ENCODE measurements at places on chromosomes 3 and 15.

- no peak for DNase-seq
Measured at GRCh38 chr15:95804484-95804883, 526.0 kb upstream of the NR2F2 start.

- DNase-seq: no peak
Measured at GRCh38 chr3:128559486-128560225, 66.7 kb upstream of the GATA2 start.

DNA sequence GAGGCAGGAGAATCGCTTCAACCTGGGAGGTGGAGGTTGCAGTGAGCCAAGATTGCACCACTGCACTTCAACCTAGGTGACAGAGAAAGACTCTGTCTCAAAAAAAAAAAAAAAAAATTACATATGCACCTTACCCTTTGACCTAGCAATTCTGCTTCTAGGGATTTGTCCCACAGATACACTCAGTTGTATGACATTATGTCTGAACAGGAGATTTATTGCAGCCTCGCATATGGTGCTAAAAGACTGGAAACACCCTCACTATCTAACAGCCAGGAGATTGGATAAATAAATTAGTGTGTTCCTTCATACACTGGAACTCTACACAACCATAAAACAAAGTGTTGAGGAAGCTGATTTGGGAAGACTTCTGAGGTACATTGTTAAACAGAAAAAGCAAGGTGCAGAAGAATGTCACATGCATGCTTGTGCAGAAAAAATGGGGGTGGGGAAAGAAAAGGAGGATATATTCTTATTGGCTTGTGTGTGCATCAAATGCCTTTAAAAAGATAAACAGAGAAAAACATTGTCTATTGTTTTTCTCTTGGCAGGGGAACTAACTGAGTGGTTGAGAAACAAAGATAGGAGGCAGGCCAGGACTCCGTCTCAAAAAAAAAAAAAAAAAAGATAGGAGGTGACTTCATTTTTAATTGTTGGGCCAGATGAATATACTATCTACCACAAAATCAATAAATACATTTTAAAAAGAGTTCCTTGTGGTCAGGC is 30.9 kb downstream of the PPCDC start:
- DNase-seq: no peak

- DNase-seq: no peak
Measured at GRCh38 chr15:22239806-22240180, 159.5 kb downstream of the OR4M2 start.

DNA sequence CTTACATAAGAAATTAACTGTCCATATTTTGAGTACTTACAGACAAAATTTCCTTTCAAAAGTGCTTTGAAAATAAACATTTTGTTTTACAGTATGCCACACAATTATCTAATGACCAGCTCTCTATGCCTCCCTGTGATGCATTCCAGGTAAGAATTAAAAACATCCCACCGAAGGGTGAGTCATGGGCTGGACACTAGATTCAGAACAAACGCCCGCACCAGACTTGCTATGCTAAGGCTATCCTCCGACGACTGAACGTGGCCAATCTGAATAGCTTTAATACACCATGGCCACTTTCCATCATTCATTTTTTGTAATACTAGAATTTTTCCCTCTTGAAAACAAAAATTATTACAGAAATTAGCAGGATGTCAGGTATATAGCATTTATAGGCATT is 139.8 kb upstream of the TNIK start:
- no peak for DNase-seq

DNA sequence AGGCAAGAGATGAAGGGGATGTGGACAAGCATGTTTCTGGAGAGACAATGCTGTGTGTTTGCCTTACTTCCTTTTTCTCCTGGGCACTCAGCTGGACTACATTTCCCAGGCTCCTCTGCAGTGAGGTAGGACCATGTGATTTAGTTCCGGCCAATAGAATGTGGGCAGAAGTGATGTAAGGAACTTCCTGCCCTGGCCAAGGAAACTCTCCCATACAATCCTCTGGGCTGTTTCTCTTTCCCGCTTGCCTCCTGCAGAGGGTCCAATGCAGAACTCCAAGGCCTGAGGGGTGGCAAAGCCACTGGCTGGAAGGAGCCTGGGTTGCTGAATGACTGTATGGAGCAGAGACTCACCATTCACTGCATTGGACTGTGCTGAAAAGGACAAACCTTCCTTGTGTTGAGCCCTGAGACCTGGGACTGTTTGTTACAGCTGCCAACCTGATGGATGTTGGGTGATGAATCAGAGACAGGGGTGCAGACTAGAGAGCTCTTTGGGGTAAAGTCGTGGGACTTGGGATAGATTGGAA is 82.7 kb upstream of the SLC6A6 start:
- no peak for DNase-seq

DNA sequence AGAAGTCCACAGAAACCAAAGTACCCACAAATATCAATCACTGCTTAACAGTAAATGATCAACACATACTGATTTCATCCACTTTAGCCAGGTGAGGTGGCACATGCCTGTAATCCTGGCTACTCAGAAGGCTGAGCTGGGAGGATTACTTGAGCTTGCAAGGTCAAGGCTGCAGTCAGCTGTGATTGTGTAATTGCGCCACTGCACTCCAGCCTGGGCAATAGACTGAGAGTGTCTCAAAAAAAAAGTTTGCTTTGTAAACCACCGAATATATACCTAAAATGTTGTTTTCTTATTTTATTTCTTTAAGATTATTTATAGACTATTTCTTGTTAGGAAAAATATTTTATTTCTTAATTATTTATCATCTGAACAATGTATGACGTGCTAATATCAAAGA is 8.7 kb upstream of the ATP13A4 start:
- DNase-seq: no peak

DNA sequence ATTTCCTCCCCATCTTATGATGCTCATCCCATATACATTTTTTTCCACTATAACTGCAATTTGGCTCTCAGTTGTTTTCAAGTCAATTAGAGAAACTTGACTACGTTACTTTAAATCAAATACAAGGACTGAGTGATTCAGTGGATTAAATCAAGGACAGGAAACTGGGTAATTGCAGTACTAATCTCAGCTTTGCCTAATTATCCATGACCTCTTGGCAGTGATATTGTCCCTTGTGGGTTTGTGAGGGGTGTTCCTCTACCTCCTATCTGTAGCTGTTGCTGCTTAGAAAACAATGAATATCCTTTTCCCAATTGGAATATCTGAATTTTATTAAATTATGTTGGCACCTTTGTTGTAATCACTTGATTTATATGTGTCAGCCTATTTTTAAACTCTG is 79.4 kb downstream of the ZPLD1 start:
- no peak for DNase-seq

DNA sequence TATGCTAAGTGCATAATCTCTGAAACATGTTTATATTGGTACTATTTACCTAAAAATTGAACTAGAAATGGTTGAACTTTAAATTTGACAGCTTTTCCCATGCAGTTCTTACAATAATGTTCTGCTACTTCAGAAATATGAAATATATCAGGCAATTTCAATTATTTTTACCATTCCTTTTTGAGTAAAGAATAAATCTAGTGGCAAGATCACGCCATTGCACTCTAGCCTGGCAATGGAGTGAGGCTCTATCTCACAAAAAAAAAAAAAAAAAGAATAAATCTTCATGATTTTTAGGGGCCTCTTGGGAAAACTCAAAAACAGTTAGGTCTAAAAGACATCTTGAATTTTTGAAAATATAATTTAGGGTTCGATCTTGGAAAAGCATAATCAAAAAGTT is 10.6 kb upstream of the DNAAF4 start:
- no peak for DNase-seq

- no peak for DNase-seq
Measured at GRCh38 chr3:188901671-188902287, 270.0 kb upstream of the TPRG1 start.

DNA sequence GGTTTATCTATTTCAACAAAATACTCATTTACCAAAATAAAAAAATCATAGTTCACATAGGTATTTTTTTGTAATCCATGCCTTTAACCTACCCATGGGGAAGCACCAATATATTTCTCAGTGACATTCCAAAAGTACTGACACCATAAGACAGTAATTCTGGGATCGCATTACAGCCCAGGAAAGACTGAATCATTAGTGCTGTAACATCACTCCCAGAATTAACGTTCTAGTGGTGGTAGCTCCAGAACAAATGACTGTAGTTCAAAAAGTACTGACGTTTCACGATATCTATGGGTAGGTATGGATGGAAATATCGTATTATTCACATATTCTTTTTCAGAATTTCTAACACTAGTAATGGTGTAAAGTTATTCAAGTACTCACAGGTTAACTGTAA is 54.3 kb upstream of the NEK10 start:
- no peak for DNase-seq

- DNase-seq: peak; percentile 12
Measured at GRCh38 chr15:43376017-43376705, 5.3 kb downstream of the TUBGCP4 start.

DNA sequence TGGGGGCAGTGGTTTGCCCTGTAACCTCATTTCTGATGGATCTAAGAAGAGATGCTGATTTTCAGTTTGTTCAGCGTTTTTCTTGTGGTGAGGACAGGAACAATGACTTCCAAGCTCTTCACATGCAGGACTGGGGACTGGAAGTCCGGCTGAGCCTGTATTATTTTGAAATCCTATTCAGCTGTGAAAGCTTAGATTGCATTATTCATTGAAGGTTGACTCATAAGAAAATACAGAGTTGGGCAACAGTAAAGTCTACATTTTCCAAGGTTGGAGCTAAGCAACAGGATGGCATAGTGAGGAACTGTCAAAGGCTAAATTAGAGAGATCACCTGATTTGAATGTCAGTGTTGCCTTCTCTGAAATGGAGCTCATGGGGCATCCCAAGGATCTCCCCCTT is 230.9 kb upstream of the FEZF2 start:
- DNase-seq: no peak

DNA sequence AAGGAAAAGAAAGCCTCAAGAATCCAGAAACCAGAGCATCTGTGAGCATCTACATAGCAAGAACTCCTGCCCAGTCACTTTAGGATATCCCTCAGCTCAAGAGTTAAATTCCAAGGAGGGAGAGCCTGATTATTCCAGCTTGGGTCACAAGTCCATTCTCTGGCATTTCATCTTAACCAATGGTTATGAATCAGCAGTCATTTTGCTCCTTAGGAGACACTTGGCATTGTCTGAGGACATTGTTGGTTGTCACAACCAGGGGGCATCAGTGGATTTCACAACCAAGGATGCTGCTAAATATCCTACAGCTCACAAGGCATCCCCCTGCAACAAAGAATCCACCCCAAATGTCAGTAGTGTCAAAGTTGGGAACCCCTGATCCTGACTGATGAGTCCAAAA is 51.0 kb upstream of the LMCD1 start:
- DNase-seq: no peak

GRCh38 chr3:16439163-16439847 is 74.2 kb downstream of the RFTN1 start:
- DNase-seq: no peak

- DNase-seq: peak; percentile 5
Measured at GRCh38 chr3:51945031-51945840, 3.1 kb downstream of the PARP3 start.

GRCh38 chr3:192409201-192409837 is 318.0 kb downstream of the FGF12 start:
- DNase-seq: peak; percentile 51

DNA sequence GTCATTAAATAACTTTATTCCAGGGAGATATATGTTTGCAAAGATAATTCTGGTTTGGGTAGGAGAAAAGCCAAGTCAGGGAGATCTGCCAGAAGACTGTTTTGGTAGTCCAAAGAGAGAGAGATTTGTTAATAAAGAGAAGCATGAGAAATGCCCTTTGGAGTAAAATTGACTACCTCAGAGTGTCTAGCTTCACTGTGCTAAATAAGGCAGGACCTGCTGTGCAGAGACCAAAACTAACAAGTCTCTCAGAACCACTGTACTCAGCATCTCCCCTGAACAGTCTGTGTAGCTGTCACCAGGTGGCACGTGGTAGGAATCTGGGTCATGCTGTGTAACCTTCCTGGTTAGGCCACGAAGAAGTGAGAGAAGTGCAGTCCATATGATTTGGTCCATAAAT is 31.6 kb upstream of the SLC35G2 start:
- no peak for DNase-seq

- DNase-seq: no peak
Measured at GRCh38 chr3:19907523-19907922, 26.5 kb downstream of the EFHB start.

DNA sequence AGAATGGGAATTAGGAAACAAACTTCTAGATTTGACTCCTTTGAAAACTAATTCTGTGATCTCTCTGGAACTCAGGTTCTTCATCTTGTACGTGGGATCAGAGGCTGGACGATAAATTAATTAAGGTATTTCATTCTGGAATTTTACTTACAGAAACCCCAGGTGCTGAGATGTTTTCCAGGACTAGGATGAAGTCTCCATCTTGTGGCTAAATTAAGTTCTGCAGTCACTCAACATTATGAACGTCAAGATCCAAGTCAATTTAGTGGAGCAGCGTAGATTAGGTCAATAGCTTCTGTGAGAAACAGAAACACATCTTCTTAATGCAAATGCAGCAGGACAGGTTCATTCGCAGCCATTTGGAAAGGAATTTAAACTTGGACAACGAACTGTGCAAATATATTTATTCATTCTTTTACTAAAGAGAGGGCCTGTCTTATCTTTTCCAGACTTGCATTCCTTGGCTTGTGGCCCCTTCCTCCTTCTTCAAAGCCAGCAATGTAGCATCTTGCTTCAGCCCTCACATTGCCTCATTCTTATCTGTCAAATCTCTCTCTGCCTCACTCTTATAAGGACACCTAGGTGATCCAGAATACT is 26.7 kb upstream of the TMC3 start:
- DNase-seq: no peak

DNA sequence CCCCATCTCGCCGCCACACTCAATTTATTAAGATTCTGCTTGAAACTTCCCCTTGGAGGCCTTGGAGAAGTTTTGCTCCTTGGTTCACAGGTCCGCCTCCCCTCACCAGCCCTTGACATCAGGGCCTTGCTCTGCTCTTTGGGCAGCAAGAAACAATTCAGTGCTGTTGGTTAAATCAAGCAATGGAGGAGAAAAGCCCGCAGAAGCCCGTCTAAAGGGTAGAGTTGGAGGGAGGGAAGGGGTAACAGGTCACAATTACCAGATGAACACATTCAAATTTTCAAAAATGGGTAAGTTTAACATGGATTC is 429 bp downstream of the PARP9 start:
- DNase-seq: no peak

GRCh38 chr3:24299246-24299805 is 195.3 kb downstream of the THRB start:
- no peak for DNase-seq

DNA sequence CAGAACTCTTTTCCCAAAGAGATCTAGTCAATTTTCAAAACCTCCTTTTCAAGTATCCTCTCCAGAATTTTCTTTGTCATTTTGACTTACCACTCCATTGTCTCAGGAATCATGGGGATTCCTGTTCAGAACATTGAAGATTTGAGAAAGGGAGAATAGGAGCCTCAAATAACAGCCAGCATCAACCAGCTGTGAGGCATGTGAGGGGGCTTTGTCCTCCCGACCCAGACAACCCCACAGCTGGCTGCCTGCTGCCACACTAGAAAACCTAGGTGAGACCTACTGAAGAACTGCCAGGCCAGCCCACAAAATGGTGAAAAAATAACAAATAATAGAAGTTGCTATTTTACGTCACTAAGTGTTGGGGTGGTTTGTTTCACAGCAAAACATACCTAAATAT is 5.9 kb upstream of the ARHGEF26 start:
- DNase-seq: no peak
